NCI-H2081 (cell line): ENCODE measurements at places on chromosomes 3 and 15.

- no peak for DNase-seq
These were observed 234.2 kb downstream of the NFKBIZ start for GRCh38 chr3:102083473-102083872.

GRCh38 chr15:67836477-67836876 lies 3.4 kb downstream of the RNU6-1 start:
- peak; percentile 13 for DNase-seq

DNA sequence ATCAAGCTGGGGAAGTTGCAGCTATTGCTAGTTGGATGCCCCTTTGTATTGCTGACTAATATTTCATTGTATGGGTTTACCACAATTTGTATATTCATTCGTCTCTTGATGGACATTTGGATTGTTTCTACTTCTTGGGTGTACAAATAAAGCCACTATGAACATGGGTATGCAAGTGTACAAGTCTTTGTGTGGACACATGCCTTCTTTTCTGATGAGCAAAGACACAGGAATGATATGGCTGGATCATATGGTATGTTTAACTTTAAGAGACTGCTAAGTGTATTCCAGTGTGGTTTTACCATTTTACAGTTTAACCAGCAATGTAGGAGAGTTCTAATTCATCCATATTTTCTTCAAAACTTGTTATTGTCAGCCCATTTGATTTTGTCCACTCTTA lies 32.2 kb downstream of the NECTIN3 start:
- no peak for DNase-seq

DNA sequence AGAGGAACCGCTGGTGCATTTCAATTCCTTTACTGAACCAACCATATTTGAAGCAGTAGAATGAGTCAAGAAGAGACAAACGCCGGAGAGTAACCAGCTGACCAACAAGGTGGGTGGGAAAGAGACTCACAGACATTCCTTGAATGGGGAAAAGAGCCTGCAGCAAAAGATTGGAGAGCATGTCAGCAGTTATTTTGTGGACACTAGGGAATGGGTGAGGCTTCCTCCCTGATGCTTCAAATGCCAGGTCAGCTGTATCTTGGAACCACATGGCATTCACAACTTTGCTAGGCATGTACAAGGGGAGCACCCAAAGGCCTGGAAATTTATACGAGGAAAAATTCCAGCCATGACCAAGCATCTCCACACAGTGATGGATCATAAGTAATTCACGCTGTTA lies 29.9 kb upstream of the ZKSCAN7 start:
- no peak for DNase-seq

DNA sequence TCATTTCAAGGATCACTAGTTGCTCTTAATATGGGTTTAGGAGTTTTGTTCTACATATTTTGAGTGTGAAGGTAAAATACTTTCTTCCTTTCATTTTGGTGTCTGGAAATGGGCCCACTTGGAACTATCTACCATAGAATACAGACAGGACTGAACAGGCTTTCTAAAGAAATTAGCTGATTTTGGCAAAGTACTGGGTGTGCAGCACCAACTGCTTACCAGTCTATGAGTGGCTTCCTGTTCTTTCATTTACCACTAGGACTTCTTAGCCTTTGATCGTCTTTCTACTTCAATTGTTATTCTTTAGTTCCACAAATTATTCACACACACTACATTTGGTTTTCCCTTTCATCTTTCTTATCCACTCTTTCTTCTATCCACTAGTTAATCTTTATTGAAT lies 1196.3 kb downstream of the ROBO1 start:
- DNase-seq, result no peak

- DNase-seq, result no peak
These were observed 73.0 kb downstream of the ATP10A start for GRCh38 chr15:25790000-25790660.
